ENCODE measurements at places on chromosomes 7 and 10. TPM values are rescaled to one million over a fixed set of nuclear protein-coding genes. Genes with fewer than 3 reads are reported as not detected.

The HOXA4 gene
- total RNA-seq = 3.4 TPM

The FEZF1 gene
- total RNA-seq = not detected

The ABCC2 gene
- total RNA-seq = 1.8 TPM

The TYSND1 gene
- total RNA-seq = 11.3 TPM

The AKR1B15 gene
- not detected for total RNA-seq

DNA sequence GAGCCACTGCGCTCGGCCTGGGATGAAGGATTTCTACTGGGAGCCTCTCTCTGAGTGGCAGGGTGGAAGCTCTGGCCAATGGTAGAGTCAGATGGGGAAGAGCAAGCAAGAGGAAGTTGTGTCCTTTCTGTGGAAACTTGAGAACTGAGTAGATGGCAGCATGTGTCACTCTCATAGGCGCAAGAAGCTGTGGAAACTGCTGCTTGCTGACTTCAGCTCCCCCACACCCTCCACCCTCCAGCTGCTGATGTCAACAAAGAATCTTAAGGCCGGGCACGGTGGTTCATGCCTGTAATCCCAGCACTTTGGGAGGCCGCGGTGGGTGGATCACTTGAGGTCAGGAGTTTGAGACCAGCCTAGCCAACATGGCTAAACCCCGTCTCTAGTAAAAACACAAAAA, 39.8 kb upstream of the SRGN start:
- no peak for DNase-seq

- no peak for DNase-seq
Measured at GRCh38 chr7:124012864-124013263, 20.0 kb downstream of the TMEM229A start.

GRCh38 chr10:91590142-91590903, 42.5 kb downstream of the PPP1R3C start:
- DNase-seq = peak; percentile 83

GRCh38 chr10:12984165-12984747, 17.3 kb downstream of the CCDC3 start:
- no peak for DNase-seq

- DNase-seq = peak; percentile 71
Measured at GRCh38 chr10:14648005-14648765, 126.5 kb downstream of the FAM107B start.

DNA sequence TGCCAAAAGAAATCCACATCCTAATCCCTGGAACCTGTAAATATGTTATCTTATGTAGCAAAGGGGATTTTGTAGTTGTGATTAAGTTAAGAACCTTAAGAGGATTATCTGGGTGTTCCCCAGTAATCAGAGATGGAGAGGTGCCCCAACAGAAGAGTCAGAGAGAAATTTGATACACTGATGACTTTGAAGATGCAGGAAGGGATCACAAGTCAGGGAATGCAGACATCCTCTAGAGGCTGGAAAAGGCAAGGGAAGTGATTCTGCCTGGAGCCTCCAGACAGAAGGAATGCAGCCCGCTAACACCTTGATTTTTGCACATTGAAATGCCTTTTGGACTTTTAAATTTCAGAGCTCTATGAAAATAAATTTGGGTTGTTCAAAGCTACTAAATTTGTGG, 531.7 kb downstream of the DNAJB9 start:
- no peak for DNase-seq

GRCh38 chr7:2526659-2527504, 7.3 kb downstream of the LFNG start:
- peak; percentile 76 for DNase-seq

GRCh38 chr7:124856299-124856888, 73.2 kb downstream of the POT1 start:
- peak; percentile 16 for DNase-seq

All from left lung (tissue), 14 donors.